ENCODE measurements at places on chromosomes 3 and 15.

DNA sequence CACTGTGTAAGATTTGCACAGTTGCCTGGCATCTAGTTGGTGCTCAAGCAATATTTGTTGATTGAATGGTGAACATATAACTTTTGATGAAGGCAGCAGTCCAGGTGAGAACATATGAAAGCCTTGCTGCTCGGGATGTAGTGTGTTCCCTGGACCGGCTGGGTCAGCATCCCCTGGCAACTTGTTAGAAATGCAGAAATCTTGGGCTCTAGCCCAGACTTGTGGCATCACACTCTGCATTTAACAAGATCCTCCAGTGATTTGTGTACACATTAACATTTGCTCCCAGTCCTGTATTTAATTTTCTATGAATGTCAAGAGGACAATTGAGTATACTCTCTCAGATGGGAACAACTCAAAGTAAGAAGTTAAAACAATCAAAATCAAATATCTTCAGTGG, 69.0 kb upstream of the SAMMSON start:
- DNase-seq = peak; percentile 8

- no peak for DNase-seq
Measured at GRCh38 chr15:101382544-101382943, 87.5 kb upstream of the SNRPA1 start.

DNA sequence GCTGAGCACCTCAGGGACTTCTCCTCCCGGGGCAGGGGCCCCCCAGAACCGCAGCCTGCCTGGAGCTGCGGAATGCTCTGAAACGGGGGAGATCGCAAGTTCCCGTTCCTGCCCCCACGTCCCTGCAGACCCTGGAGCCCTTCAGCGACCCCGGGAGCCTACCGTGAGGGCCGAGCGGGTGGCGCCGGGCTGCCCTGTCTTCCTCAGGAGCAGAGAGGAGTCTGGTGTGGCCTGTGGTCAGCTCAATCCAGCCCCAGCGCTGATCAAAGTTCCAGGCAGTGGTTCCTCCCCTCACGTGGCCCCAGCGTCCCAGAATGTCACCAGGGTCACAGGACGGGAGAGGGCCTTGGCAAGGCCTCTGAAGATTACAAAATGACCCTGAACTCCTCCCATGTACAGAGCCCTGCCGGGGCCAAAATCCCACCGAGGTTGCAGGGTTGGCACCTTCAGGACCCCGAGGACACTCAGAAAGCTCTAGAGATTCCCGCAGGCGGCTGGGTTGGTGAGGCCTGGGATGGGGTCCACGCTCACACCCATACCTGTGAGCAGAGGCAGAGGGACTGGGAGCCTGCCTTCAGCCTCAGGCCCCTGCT, at the start of gene CPN2:
TSS of gene CPN2 (minus strand) at position 249 of the 593 bp plus-strand sequence. CDS start 8,626 bp downstream, outside the sequence.
- DNase-seq = no peak

DNA sequence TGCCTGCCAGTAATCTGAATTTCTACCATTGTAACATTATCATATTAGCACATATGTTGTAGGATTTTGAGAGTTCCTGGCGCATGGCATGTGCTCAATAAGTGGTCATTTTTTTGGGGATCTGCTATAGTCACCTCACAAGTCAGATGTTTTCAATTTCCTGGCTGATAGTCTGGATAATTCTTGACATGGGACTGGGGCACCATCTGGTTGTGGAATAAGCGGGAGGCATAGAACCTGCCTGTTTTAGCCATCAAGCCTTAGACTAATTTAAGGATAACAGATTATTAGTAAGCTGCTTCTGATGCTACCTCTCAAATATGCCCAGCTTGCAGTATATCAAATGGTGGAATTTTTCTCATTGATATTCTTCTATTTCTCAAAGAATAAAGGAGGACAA, 39.1 kb downstream of the GASK1A start:
- DNase-seq = no peak

Measured in M059J (cell line).